CD8-positive, alpha-beta memory T cell (primary cell): ENCODE measurements at places on chromosomes 1 and 21. TPM values are rescaled to one million over a fixed set of nuclear protein-coding genes. Genes with fewer than 3 reads are reported as not detected.

DNA sequence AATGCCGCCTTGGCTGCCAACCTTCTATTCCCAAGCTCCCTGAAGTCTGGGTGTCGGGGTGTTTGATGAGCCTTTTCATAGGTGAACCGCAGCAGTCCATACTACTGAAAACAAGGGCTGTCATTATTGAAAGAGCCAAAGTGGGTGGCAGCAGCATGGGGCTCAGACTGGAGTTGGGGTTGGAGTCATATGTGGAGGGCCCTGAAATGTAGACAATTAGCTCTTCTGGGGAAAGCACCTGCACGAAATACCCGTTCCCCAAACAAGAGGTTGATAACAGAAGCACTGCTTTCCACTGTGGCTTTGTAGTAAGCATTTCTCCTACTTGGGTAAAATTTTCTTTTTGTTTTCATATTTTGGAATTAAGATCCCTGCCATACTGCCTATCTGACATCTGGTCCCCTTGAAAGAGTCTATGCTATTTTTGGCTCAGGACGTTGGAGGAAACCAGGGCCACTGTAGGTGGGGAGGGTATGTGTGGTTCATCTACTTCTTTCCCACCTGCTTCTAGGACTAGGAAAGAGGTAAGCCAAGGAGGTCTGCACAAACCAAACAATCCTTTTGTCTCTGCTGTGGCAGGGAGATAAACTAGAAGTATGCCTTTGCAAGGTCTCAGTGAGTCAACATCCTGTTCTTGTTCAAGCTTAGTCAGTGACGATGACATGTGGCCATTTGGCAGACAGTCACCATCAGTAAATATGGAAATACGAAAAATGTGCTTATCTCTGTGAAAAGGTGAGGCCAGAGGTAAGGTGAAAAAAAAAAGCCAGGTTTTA is 197.0 kb upstream of the UBE2U start:
- DNase-seq = no peak

GRCh38 chr21:33984021-33984481 is 68.4 kb upstream of the ATP5PO start:
- DNase-seq = no peak

- no peak for DNase-seq
Observed at GRCh38 chr1:61687901-61688300, 37.0 kb downstream of the TM2D1 start.

The VPS72 gene
- 85.4 TPM for total RNA-seq

- DNase-seq = no peak
Observed at GRCh38 chr1:168629466-168629865, 53.1 kb downstream of the XCL1 start.

DNA sequence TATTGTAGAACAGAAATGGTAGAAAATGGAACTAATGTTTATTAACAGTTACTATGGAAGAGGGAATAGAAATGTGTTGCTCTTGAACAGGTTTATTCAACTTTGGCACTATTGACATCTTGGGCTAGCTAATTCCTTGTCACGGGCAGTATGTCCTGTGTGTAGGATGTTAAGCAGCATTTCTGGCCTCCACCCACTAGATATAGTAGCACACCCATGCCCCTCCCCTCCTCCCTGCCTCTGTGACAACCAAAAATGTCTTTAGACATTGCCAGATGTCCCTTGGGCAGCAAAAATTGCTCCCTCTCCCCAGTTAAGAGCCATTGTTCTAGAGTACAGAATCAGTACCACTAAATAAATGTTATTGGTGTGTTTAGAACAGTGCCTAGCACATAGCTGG is 91.4 kb upstream of the TPTE start:
- no peak for DNase-seq

DNA sequence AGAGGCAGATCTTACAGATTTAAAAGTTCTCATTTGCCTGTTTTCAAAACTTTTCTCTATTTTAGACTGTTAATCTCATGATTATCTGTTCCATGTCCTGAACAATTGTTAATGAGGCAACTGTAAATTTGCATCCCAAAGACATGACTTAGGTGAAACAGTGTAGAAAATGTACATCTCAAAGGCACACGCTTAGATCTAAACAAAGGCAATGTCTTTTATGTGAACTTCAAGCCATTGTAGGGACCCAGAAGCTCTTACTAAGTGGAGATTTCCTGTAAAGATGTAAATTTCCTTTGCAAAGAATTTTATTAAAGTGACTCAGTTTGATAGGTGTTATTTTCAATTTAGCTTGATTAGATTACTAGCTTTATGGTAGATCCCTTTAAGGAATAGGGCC is 125.2 kb upstream of the F3 start:
- no peak for DNase-seq

DNA sequence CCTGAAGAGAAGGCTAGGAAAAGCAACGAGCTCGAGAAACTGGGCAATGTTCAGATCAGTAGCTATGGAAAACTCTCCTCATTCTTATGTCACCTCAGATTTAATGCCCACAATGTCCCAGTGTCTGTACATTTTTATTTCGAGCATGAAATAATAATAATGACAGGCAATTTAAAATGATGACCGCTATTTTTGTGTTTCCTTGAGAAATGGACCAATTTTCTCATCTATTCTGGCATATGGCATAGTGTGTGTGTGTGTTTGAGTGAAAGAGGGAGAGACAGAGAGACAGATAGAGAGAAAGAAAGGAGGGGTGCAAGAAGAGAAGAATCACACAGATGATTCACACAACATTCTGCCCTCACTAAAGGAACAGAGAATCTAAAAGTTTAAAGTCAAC is 119.1 kb upstream of the C1orf21 start:
- no peak for DNase-seq

The MGST3 gene
- 57.8 TPM for total RNA-seq
